ENCODE measurements at places on chromosomes 5 and 9.

- DNase-seq, result no peak
Observed at GRCh38 chr5:135232958-135233357, 166.1 kb downstream of the MACROH2A1 start.

DNA sequence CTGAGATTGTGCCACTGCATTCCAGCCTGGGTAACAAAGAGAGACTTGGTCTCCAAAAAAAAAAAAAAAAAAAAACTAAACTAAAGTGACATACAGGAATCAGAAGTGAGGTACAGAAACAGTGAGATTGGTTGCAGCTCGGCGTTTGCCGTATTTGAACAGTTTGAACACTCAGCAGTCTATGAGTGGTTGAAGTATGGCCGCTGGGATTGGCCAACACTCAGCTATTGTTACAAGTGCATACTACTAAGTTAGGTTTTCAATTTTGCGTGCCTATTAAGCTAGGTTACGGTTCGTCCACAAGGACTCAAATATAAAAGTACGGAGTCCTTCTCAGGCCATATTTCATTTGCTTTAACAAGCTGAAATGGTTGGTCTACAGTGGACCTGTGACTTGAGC is 3.3 kb upstream of the TSC1 start:
- DNase-seq, result no peak

GRCh38 chr5:161546470-161547301 is at the start of gene GABRB2:
GABRB2 (minus strand) TSS chr5:161546725; CDS start chr5:161546643, 82 bp downstream.
- DNase-seq, result peak; percentile 85

GRCh38 chr9:131844745-131845118 is 104.9 kb upstream of the RAPGEF1 start:
- DNase-seq, result no peak

GRCh38 chr5:175706499-175706898 is 48.6 kb downstream of the HRH2 start:
- DNase-seq, result peak; percentile 88

DNA sequence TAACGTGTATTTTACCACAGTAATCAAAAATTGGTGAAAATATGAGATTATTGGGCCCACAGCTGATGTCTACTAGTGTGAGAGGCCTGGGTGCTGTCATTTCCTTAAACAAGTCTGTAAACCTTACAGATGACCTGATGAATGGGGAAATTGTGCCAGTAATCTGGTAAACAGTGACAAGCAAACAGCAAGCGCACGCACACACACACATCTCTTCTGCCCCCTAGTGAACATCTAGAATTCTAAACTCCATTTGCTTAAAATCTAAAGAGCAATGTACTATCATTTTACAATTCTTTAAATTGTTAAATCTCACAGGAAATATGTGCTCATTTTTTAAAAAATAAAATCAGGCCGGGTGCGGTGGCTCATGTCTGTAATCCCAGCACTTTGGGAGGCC is 7.5 kb upstream of the RAPGEF1 start:
- peak; percentile 92 for DNase-seq

GRCh38 chr9:110777876-110778215 is 109.3 kb downstream of the MUSK start:
- DNase-seq, result no peak

DNA sequence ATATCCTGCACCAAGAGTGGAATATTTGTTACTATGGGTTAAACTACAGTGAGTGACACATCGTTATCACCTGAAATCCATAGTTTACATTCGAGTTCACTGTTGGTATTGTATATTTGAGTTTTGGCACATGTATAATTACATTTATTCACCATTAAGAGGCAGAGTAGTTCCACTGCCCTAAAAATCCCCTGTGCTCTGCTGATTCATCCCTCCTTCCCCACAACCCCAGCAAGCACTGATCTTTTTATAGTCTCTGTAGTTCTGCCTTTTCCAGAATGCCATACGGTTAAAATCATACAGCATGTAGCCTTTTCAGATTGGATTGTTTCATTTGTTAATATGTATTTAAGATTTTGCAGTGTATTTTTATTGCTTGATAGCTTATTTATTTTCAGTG is 495.2 kb downstream of the DIRAS2 start:
- no peak for DNase-seq

DNA sequence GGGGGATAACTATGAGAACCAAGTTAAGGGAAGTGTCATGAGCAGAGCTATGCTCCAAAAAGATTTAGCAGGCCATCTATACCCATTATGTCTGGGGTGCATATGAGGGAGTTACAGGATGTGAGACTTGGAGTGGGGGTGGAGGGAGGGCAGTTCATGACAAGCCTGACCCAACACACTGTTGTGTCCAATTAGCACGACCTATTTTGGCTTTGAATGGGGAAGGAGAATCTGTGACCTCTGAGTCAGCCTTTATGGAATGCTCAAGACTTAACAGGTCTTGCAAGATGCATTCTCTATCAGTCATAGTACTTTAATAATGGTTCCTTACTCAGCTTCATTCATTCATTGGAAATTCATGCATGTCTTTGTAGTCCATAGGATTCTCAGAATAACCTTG is 71.7 kb downstream of the GRIA1 start:
- DNase-seq, result no peak

DNA sequence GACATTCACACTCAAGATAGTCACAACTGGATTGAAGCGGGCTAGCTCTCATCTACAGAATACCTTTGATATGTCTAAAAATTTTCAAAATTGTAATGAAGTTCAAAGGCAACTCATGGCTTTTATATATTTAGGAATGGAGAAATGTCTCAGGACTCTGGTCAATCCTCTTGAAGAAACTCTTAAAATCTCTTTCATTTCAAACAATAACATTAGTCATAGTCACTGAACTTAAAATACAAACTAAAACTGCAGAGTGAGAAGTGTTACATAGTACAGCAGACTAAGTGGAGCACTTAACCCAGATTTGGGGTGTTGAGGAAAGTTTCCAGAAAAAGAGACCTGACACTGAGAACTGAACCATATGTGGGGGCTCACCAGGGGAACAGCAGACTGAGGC is 20.7 kb downstream of the FANCC start:
- DNase-seq, result no peak

DNA sequence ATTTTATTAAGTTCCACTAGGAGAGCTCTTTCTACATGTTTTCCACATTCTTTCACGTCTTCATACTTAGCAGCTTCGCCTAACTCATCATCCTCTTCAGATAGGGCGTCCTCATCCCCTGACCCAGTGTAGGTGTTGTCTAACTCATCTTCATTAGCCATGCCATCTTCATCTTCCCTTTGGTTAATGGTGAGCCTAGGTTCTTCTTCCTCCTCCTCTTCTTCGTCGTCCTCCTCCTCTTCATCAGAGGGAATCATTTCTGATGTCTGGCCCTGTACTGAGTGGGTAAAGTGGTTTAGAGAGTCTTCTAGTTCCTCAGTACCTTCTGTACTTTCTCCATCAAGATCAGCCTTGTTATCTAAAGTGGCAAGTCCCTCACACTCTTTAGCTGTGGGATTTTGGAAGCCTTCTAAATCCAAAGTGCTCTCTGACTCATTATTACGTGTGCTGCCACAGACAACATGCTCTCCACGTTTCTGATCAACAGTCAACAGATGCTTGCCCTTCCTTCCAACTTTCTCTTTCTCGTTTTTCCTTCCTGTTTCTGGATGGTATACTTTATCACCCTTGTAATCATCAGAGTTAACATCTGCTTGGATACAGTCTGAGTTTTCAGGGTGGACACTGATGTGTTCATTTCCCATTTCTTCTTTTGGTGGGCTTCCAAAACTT is 31.1 kb downstream of the TUT7 start:
- DNase-seq, result no peak

DNA sequence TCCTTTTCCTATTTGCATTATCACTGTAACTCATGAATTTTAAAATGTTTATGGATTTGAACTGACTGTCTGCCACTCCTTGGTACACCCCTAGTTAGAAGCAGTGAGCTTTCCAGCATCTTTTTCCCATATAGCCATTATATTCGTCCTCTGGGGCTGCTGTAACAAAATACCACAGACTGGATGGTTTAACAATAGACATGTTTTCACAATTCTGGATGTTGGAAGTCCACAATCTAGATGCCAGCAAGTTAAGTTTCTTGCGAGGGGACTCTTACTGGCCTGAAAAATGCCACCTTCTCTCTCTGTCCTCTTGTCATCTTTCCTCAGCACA is 530.0 kb downstream of the SEMA5A start:
- no peak for DNase-seq

DNA sequence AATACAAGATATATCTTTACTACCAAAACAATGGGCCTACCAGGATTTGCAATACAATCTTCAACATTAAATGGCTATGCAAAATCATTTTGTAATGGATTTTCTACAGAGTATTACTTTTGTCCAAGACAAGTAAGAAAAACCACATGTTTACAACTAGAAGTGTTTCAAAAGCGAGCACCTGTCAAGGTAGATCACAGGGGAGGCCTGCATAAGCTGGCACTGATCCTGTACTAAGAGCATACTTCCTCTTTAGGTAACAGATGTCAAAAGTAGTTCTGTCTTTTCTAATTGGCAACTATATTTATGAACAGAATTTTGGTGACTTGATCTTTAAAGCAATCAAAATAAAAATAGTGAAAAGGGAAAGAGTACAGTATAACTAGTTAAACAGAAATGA is 249.0 kb downstream of the MLLT3 start:
- no peak for DNase-seq

DNA sequence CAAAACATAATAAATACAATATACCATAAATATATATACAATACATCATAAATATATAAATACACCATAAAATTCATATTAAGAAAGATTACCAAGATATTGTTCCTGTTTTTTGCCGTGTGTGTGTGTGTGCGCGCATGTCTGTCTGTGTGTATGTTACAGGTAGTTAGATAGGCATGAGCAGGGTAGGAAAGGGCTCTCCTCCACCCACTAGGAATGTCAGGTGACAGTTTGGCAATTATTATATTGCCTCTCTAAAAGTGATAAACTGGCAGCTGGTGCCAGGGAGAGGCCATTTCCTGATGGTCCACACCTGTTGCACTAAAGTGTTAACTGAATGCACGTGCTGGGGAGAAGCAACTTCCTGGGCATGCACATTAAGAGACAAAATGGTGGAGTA is 232.8 kb downstream of the ADAMTS6 start:
- no peak for DNase-seq

- DNase-seq, result peak; percentile 52
Observed at GRCh38 chr5:123098767-123099513, 9.9 kb downstream of the PRDM6 start.

GRCh38 chr5:43161244-43161643 is 30.8 kb upstream of the NIM1K start:
- DNase-seq, result no peak

GRCh38 chr9:78291240-78291925 is 5.5 kb upstream of the PSAT1 start:
- peak; percentile 22 for DNase-seq

GRCh38 chr9:27394154-27394825 is 97.3 kb upstream of the EQTN start:
- no peak for DNase-seq

DNA sequence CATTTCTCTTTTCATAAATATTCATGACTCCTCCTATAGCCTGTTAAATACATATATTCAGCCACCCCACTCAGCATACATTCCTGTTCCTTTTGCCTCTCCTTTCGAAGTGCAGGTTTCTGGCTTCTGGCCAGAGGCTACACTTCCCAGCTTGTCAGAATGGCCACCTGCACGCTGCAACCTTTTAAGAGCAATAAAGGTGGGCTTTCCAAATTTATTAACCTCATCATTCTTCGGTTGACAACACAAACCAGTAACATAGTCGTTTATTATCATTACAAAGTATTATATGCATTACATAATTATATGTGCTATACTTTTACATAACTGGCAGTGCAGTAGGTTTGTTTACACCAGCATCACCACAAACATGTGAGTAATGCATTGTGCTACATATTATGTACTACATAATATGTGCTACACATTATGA is 16.5 kb upstream of the TMEM171 start:
- DNase-seq, result peak; percentile 25

- DNase-seq, result no peak
Observed at GRCh38 chr5:150557509-150557872, 49.6 kb downstream of the NDST1 start.

DNA sequence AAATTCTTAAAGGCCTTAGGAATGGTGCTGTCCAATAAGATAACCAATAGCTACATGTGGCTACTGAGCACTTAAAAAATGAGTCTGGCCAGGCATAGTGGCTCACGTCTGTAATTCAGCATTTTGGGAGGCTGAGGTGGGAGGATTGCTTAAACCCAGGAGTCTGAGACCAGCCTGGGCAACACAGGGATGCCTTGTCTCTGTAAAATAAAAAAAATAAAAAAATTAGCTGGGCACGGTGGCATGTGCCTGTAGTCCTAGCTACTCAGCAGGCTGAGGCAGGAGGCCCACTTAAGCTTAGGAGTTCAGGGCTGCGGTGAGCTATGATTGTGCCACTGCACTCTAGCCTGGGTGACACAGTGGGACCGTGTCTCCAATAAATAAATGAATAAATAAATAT is 1.3 kb upstream of the SLC22A5 start:
- DNase-seq, result no peak

DNA sequence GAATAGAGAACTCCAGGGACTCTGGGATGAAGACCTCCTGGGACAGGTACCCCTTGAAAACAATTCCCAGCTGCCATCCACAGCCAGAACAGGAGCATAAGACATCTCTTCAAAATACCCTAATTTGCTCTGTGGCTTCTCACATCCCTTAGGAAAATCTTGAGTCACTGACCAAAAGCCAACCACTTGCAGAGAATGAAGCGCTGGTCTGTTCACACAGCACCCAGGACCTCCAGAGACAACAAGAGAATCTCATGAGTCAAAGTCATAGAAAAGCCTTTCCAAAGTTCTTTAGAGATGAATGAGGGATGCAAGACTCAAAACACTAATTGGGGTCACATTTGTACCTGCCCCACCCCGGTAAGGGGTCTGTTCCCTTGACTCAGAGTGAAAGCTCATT is 210.6 kb downstream of the SEMA5A start:
- no peak for DNase-seq

GRCh38 chr9:121484651-121485446 is 14.8 kb downstream of the GGTA1 start:
- DNase-seq, result no peak

DNA sequence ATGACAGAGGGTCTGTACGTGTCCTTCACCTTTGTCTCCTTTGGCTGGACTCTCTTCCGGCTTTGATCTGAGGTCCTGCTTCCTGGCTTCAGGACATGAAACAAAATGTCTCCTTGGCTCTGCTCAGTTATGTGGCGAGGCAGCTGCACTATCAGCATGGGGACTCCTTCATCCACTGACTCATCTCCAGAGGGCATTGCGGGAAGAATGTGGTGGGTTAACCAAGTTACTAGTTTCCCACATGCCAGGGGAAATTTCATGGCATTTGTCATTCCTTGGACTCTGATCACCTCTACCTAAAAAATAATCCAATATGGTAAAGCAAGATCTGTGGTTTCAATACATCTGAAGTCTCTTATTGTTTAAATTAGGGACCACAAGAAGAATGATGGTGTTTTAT is 259.7 kb downstream of the MED10 start:
- no peak for DNase-seq

GRCh38 chr5:138243794-138244193 is 30.6 kb downstream of the GFRA3 start:
- no peak for DNase-seq

DNA sequence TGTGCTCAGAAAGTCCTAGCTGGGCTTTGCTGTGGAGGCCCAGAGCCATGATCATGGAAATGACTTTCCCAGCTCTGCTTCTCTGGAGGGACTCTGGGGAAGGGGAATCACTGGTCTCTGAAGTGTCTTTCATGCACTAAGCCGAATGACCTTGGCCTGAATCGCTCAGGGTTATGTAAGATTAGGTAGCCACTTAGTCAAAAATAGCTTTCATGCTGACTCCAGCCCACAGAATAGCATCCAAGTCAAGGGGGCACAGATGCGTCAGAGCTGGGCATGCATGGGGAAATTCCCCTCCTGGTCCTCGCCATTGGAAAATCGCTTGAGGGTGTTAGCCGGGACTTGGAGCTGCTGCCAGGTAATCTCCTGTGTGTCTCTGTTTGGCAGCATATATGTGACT is 36.1 kb upstream of the PPARGC1B start:
- DNase-seq, result no peak

Measured in DMS53 (cell line).